ENCODE measurements at places on chromosomes 11 and 22.

DNA sequence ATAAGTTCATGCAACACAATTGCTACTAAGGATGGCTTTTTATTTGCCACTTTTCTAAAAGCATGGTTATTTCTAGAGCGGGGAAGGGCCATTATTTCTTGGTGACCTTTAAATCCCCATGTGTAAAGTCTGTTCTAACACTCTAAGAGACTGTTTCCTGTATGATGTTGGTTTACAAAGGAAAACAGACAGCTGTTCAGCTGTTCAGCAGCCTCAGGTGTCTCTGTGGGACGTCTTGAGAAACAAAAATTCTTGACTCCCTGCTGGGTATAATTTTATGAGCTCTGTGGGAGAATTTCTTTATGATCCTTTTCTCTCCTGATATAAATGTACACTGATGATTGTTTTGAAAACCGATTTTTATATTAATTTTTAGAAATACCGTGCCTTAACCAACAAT is 13.9 kb downstream of the MUC15 start:
- DNase-seq, result no peak

DNA sequence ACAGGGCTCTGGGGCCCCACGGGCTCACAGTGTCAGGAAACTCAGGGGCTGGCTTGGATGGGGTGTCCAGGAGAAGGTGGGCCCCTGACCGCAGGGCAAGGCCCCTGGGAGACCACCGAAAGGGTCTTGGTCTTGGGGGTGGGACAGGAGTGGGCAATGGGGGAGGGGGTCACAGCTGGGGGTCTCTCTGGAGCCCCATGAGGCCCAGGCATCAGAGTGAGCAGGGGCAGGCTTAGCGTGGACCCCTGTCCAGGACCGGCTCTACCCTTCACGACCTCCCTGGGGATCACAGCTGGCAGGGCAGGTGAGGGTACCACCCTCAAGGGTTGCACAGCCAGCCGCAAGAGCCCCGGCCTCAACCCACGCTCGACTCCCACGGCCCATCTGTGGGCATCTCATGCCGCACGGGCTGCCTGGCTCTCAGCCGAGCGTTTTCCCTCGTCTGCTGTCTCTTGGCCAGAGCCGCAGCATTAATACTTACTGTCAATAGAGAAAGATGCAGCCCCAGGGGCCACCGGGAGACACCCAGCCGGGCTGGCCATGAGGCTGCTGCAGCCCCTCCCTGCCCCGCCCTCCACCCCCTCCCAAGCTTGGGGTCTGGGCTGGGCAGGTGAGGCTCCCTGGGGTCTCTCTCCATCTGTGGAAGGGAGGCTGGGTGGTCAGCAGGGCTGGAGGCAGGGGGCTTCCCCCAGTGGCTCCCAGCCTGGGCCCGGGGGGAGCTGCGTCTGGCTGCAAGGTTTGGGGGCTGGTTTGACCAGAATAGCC is 662 bp downstream of the MUC5B start:
- DNase-seq, result no peak

- peak; percentile 82 for DNase-seq
Measured at GRCh38 chr11:12692229-12693075, 18.2 kb downstream of the TEAD1 start.

GRCh38 chr22:19982991-19983578 is 33.5 kb downstream of the ARVCF start:
- DNase-seq, result no peak

DNA sequence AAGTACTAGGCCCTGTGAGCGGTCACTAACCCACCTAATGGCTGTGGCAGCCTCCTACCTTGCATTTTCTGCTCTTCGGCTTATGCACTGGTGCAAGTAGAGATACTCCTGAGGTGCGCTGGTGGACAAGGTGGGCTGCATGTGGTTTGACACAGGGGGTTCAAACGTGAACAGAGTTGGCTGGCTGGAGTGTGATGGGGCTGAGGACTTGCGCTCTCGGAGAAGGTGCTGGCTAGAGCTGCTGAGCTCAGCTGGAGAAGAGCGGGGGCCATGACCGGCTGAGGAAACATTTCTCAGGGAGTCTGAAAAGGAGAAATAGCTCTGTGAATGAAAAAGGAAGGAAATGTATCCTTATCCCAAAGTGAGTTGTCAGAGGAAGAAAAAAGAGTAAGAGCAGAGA is 61.4 kb downstream of the USP35 start:
- DNase-seq, result no peak

DNA sequence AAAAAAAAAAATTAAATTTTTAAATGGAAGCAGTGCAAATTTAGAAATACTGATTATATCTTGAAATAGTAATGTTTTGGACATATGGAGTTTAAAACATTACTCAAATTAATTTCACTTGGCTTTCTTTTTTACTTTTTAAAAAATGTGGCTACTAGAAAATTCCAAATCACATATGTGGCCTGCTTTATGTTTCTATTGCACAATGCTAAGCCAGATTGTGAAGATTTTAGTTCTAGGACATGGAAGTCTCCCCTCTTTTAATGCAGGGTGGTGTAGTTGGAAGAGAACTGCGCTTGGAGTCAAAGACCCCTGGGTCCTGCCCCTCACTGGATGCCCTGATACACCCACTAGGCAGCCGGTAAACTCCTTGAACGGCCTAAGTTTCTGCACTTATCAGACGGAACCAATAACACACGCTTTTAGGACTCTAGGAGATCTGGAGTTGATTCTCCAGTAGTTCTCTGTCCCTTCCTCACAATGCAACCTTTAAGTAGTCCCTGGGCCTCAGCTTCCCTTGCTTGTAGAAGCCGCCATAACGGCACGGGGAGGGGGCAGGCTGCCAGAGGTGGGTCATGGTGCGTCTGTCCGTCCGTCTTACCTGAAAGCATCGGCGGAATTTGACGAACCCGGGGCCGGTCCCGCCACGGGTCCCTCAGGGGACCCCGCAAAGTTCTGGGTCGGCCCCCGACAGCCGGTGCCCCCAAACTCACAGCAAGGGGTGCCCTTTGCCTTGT is 505 bp downstream of the FAM227A start:
- peak; percentile 27 for DNase-seq

GRCh38 chr11:45102361-45102809 is 44.1 kb upstream of the PRDM11 start:
- DNase-seq, result peak; percentile 1

GRCh38 chr11:77071671-77072605 is 5.2 kb downstream of the CAPN5 start:
- DNase-seq, result no peak

DNA sequence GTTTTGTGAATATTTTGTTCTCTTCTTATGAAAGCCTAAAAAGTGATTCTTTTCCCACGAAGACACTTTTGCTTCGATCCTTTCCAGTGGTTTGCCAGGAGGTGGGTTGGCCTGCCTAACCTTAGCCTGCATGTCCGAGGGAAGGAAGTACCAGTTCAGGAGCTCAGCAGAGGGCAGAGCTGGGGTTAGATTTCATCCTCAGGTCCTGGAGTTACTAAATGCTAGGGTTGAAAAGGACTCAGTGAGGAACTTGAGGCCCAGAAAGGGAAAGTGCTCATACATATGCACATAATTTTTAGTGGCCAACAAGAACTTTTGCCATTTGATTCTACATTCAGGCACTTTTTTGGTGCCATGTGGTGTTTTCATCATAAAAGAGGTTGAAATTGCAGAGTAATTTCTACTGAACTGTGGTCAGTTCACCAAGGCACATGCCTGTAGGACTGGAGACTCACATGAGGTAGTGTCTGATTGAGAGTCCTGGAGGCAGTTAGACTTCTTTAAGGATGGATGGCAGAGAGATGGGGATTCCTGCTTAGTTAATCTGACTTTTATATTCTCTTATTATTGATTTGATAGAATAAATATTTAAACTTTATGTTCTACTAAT is 36.7 kb downstream of the NCAM1 start:
- DNase-seq, result no peak

GRCh38 chr11:19344661-19345518 is 104.1 kb upstream of the E2F8 start:
- DNase-seq, result peak; percentile 86

DNA sequence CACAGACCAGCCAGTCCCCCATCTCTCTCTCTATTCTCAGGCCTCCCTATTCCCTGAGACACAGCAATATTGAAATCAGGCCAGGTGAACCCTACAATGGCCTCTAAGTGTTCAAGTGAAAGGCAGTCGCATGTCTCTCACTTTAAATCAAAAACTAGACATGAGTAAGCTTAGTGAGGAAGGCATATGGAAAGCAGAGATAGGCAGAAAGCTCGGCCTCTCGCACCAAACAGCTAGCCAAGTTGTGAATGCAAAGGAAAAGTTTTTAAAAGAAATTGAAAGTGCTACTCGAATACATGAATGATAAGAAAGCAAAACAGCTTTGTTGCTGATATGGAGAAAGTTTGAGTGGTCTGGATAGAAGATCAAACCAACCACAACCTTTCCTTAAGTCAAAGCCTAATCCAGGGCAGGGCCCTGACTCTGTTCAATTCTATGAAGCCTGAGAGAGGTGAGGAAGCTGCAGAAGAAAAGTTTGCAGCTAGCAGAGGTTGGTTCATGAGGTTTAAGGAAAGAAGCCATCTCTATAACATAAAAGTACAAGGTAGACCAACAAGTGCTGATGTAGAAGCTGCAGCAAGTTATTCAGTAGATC is 19.8 kb upstream of the MPZL2 start:
- no peak for DNase-seq

DNA sequence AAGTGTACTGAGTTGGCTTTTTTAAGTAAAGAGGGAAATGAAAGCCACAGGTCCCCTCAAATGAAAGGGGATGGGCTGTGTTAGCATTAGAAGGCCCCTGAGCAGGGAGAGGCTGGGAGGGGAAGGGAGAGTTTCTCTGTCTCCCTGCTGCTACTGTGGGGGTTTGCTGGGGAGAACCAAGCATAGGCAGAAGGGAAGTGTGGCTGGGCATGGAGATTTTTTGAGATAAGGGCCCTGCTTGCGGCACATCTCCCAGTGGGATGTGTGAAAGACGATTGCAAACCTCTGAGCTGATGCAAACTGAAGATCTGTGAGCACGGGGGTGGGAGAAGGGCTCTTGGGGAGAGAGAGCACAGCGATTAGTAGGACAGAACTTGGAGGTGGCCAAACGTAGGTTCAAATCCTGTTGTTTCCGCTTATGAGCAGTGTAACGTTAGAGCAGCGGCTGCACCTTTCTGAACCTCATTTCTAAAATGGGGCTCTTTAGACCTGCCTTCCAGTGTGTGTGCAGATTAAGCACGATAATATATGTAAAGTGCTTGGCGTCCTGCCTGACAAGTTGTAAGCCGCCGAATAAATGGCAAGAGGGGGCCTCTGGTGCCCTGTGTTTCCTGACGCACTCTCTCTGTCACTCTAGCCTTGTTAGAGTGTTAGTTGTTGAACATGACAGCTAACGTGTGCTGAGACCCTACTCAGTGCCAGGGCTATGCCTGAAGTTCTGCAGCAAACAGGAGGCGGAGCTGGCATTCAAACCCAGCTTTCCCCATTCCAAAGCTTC is 122.3 kb downstream of the GRIK4 start:
- DNase-seq, result peak; percentile 30

DNA sequence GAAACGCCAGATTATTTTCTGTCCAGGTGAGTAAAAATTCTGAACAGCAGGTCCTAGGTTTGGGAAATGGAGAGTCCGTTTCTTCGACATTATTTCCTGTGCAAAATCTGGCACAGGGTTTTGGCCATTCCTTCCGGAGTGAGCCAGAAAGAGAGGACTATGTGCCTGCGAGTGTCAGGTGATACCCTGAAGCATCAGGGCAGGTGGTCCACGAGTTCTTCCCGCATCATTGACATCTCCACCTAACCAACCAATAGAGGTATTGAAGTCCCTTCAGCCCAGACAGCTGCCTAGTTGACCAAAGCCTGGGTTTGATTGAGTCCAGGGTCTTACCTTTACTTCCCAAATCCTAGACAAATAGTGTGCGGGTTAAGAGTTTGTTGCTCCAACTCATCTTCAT is 808 bp downstream of the SNAP29 start:
- no peak for DNase-seq

DNA sequence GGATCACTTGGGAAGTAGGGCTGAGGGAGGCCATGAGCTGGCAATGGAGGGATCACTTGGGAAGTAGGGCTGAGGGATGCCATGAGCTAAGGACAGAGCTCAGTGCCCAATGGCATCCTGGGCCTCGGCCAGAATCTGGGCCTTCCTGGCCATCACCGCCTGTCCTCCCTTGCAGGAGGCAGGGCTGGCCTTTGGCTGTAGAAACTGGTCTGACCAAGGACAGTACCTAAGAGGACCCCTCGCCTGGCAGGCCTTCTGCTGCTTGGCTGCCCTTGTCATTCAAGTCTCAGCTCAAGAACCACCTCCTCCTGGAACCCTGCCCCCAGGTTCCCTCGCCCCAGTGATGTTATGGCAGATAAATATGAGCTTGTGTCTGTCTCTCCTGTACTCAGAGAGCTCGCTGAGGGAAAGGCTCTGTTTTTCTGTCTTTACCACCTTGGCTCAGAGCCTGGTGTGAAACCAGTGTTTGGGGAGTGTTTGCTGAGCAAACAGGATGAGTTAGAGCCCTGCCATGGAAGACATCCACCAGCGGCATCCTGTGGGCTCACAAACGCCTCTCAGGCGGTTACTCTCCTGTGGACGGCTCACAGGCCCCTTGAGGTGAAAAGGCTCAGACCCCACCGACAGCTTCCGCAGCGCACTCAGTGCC is 19.3 kb upstream of the RASL10A start:
- DNase-seq, result no peak

DNA sequence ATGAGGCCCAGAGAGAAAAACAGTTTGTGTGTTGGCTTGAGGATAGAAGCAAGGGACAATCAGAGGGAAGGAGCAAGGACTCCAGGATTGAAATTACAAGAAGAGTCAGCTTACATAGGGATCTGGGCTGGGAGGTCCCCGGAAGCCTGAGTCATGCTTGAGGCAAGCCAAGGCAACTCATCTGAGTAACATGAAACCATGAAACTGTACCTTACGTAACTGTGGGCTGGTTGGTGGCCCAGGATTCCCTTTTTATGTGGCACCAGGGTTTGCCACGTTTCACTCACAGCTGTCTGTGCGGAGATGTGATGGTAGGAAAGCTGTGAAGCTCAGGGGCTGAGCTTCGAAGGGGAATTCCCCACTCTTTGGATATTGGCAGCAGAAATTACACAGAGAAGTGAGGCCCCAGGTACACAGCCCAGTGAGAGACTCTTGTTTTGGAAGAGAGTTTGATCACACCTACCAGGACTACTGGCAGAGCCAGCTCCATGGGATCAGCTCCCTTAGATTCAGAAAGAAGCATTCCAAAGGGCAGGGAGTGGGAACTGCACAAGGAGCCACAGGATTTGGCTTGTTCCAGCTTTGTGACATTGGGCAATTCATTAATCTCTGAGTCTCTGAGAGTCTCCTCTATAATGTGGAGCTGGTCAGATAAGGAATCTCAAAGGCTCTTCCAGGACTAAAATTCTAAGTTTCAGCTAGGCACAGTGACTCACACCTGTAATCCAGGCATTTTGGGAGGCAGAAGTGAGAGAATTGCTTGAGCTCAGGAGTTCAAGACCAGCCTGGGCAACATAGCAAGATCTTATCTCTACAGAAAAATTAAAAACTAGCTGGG is 7.8 kb downstream of the SLC5A1 start:
- peak; percentile 2 for DNase-seq

- DNase-seq, result no peak
Measured at GRCh38 chr11:76742902-76743301, 40.3 kb upstream of the TSKU start.

- no peak for DNase-seq
Measured at GRCh38 chr22:17232406-17232805, 13.2 kb upstream of the ADA2 start.

- peak; percentile 35 for DNase-seq
Measured at GRCh38 chr22:44586999-44587736, 89.1 kb upstream of the RTL6 start.

GRCh38 chr11:123091506-123091905 is 29.6 kb upstream of the HSPA8 start:
- peak; percentile 23 for DNase-seq

- DNase-seq, result no peak
Measured at GRCh38 chr11:73375830-73376159, 404 bp upstream of the RELT start.

- no peak for DNase-seq
Measured at GRCh38 chr11:3667149-3668035, 3.8 kb downstream of the CHRNA10 start.

- no peak for DNase-seq
Measured at GRCh38 chr11:67442504-67443404, 522 bp downstream of the CORO1B start.

All from Ammon's horn (tissue), 1 donor.